ENCODE measurements at places on chromosomes 1 and 21.

DNA sequence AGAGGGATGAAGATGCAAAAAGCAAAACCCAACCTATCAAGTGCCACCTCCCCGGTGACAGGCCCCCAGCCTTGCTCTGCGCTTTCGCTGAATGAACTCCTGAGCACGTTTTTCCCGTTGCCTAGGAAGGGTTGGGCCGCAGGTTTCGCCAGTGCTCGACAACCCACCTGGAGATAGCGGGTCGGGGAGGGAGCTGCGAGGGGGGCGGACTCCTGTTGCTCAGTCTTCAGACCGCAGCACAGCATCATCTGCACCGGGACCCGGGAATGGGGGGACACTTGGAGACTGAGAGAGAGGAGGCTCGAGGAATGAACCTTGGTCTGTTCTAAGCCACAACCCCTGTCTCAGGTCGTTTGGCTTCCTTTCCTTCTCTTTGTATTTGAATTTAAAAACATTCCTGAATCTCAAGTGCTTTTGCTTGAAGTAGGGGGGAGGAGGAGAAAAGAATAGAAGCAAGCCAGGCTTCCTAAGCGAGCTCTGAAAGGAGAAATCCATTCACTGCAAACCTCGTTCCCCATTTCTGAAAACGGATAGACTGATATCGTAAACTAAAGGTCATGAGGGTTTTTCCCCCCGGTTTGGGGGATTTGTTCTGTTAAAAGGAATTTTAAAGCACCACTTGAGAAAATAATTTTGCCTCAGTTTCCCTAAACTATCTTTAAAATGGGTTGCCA is 1.2 kb downstream of the AK5 start:
- peak; percentile 11 for DNase-seq

GRCh38 chr21:42784276-42784675 is 95.1 kb downstream of the WDR4 start:
- no peak for DNase-seq

DNA sequence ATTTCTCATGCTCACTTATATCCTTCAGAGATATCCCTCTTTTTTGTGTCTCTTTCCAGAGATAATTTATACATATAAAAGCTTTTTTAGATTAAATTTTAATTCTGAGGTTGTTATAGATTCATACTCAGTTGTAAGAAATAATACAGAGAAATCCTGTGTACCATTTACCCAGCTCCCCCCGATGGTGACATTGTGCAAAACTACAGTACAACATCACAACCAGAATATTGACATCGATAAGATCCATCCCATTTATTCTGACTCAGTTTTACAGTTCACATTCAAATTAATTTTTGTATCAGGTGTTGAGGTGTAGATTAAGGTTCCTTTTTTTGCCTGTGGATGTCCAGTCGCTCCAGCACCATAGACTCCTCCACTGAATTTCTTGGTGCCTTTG is 14.3 kb downstream of the DMRTB1 start:
- peak; percentile 26 for DNase-seq

DNA sequence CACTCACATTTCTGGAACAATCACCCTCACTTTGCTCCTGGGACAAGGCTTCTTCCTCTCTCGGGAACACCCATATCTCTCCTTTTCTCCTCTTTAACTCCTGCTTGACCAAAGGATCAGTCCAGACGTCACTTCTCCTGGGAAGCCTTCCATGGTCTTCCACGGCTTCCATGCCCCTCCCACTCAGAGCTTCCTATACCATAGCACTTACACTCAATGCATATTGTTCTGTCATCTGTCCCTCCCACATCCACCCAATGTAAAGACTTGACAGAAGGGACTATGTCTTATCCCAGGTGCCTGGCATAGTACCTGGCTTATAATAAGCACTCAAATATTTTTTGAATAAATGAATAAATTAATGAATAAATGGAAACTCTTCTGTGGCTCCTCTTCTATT is 28.2 kb downstream of the CD34 start:
- DNase-seq: no peak

DNA sequence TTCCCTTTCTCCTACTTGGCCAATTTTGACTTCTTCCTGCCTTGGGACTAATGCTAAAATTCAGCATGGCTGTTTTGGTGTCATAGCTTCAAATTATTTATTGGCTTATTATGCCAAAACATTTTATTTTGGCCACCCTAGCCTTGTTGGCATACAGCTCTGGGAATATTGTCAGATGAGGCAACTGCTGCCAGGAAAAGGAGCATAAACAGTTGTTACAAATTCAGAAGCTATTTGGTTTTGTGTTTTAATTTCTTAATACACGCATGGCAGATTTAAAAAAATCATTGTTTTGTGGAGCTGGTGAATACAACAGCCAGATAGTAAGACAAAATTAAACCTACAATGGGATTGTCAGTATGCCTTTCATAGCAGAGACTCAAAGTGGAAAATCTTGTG is 66.8 kb upstream of the BCL10 start:
- no peak for DNase-seq

GRCh38 chr1:159854116-159854692 is 8.3 kb downstream of the VSIG8 start:
- peak; percentile 61 for DNase-seq

- DNase-seq: no peak
Observed at GRCh38 chr1:234862944-234863515, 253.1 kb upstream of the IRF2BP2 start.

DNA sequence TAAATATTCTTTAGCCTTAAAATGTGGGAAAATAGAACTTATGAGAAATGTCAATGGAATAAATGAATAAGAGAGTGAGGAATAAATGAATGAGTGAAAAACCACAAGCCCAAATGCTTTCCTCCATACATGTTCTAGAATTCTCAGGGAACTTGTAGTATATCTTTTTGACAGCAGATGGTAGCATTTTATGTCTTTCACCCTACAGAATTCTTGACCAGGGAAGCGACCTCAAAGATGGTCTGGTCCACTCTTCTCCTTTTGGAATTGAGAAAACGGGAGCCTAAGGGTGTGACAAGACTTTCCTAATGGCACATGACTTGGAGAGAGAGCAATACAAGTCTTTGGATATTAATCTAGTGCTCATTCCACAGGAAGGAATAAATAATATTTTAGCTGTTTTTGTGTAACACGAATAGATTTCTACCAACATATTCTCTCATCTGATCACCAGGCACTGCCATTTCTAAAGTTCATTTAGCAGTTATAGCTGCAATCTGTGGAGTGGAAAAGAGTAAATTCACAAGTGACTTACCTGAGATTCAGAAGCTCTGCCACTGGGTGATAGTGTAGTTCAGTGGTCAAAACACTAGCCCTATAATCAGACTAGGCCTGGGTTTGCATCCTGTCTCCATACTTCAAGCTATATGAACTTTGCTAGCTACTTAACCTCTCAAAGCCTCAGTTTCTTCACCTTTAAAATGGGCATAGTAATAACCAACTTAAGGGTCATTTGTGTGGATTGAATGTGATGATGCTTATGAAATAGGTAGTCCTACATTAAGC is 15.0 kb upstream of the F5 start:
- peak; percentile 70 for DNase-seq

- DNase-seq: no peak
Observed at GRCh38 chr1:151475175-151475574, 15.9 kb upstream of the POGZ start.

- DNase-seq: no peak
Observed at GRCh38 chr1:204065174-204065985, 7.5 kb upstream of the SOX13 start.

DNA sequence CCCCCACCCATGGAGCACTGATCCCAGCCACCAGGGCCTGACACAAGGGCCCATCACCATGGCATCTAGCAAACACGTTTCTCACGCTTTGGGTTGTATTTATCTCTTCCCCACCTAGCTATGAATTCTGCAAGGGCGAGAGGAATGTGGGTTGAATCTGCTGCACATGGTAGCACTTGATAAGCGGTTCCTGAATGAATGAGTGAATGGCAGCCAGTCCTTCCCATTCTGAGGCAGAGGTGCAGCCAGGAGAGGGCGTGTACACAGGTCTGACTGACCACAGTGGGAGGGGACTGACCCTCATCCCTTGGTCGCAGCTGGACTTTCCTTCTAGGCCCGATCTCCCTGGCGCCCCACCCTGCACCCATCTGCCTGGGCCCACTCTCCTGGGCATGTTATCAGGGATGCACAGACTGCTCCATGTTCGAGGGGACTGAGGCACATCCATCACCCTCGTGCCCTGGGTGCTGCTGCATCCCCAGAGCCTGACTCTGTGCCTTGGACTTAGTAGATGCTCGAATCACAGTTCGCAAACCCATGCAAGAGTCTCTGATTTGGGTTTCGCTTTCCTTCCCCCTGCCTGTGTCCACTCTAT is 1.0 kb downstream of the RD3 start:
- peak; percentile 54 for DNase-seq

GRCh38 chr1:32357614-32358013 is 4.7 kb downstream of the FAM229A start:
- no peak for DNase-seq

- peak; percentile 69 for DNase-seq
Observed at GRCh38 chr1:234881893-234882771, 246.5 kb downstream of the TOMM20 start.

- DNase-seq: peak; percentile 58
Observed at GRCh38 chr1:940107-941014, 16.6 kb downstream of the SAMD11 start.

DNA sequence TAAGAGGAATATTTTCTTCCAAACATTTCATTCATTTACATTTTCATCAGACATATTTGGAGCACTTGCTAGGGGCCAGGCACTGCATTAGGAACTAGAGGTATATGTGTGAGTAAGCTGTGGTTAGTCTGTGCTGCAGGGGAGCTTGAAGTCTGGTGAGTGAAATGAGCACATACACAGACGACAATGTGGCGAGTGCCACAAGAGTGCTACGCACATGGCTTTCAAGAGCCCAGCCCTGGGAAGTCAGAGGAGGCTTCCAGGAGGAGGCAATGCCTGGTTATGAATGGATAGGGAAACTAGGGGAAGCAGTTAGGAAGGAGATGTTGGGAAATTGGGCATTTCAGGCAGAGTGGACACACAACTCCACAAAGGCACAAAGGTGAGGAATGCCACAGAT is 171.8 kb downstream of the IER5 start:
- DNase-seq: no peak

DNA sequence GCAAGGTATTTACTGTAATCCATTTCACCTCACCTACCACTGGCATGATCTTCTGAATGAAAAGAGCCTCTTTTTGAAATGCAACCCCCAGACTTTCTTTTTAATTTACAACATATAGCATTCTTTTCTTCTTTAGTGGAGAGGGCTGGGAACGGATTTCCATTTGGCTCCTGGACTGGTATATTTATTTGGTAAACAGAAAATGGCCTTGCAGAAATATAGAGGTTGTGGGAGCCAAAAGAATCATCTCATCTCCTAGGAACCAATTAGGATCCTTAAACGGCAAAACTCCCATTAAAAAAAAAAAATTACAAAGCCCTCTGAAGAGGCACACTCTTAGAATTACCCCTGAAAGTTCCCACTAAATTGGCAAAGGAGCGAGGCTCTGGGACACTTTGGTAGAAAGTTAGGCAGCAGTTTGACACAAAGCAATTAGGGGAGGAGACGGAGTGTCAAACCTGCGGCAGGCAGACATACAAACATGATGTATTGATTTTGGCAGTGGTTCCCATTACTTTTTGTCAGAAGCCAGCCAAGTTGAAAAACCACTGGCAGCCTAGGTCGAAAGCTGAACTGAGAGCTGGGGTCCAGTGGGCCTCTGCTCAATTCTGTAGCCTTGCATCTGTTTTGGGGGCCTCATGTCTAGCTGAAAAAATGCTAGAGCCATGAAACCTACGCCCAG is 135.1 kb upstream of the MAGI3 start:
- DNase-seq: no peak

- no peak for DNase-seq
Observed at GRCh38 chr1:217214551-217214950, 416.3 kb downstream of the GPATCH2 start.

GRCh38 chr1:168803806-168804510 is 75.0 kb upstream of the DPT start:
- DNase-seq: peak; percentile 39

DNA sequence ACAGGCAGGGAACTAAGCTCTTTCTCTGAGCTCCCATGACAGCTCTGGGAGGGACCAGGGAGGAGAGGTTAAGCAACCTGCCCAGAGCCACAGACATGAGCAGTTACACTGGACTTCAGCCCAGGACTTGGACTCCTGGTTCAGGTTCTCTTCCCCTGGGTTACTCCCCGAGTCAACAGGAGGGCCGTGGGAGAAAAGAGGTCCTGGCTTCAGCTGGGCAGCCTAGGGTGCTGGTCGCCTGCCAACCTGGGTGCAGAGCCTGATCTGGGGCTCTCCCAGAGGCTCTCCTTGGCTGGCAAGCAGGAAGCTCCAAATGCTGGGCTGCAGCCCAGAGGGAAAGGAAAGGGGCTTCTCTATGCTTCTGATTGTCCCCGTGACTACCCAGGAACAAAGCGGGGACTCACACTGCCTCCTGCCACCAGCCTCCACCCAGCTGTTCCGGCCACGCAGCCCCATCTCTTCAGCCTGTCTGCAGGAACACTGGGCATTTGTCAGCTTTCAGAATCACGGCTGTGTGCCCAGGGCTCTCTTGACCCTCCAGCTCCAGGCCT is 141.8 kb downstream of the HIVEP3 start:
- DNase-seq: no peak

GRCh38 chr1:109482791-109483671 is 674 bp upstream of the ATXN7L2 start:
- no peak for DNase-seq

DNA sequence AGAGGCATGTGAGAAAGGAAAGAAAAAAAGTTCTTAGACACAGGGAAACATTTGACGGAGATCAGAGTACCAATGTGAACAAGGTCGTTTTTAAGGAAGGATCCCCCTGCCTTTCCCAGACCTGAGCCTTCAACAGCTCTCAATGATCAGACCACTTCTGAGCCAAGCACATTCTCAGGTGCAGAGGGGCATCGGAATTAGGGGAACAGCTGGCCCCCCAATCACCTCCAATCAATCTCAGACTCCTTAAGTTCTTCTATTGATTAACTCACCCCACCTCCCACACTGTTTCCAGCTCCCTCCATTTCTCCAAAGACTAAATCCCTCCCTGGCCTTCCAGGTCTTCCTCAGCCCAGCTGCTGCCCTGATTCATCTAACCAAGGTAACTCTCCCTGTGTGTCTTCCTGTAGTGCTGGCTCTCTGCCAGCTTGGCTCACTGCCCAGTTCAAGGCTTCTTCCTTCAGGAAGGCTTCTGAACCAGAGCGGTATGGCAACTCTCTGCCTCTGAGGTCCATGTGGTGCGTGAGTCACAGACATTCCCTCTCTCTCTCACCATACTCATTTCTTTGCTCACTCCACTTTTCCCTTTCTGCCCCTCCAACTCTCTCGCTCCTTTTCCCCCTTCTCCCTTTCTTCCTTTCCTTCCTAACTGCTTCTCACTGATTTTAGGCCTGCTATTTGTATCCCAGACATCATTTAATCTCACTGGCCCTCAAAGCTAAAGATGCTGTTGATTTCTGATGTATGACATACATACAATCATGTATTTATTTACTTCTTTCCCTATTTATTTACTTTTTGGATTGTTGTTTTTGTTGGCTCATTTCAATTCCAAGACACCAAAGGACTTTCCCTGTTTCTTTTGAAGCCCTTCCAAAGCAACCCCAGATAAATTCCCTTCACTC is 18.1 kb downstream of the CFAP45 start:
- peak; percentile 44 for DNase-seq
